Activated CD4-positive, alpha-beta memory T cell treated with anti-CD3 and anti-CD28 coated beads, Interleukin-2, amount 10 ng/mL, durations not matched to agents 7 days and 5 days (primary cell): ENCODE measurements at places on chromosomes 1 and 21. TPM values are rescaled to one million over a fixed set of nuclear protein-coding genes. Genes with fewer than 3 reads are reported as not detected.

FCRL5 gene
- not detected for total RNA-seq

DNA sequence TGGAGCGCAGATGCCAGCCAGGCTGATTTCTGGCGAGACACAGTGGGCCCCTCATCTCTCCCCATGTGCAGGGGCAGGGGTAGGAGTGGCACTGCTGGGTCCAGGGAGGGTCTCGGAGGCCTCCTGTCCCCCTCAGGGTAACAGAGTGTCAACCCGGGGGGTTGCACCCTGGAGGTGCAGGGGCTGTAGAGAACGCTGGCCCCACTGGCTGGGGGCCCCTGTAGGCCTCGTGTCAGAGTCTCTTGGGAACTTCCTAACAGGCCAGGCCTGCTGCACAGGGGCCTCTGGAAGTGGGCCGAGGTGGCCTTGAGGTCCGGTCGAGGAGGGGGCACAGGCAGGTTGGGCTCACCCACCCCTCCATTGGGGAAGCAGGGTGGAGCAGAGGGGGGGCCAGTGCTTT lies 38.9 kb upstream of the AJAP1 start:
- DNase-seq, result no peak
- H3K4me1 ChIP-seq, result no peaks in the 10 kb centered on the region

- H3K4me3 ChIP-seq, result peak overlapping the region; percentile 77
- peaks cover 76% of the 10 kb centered on the region for H3K27me3 ChIP-seq
- H3K4me1 ChIP-seq, result peaks cover 27% of the 10 kb centered on the region
- DNase-seq, result no peak
These were observed 1.6 kb downstream of the SOX13 start for GRCh38 chr1:204074274-204075138.

- H3K4me3 ChIP-seq, result no peak overlapping the region
- peaks cover 22% of the 10 kb centered on the region for H3K4me1 ChIP-seq
- H3K27me3 ChIP-seq, result no peaks in the 10 kb centered on the region
- no peak overlapping the region for H3K27ac ChIP-seq
- peaks cover 19% of the 10 kb centered on the region for H3K36me3 ChIP-seq
These were observed 110.1 kb downstream of the POU2F1 start for GRCh38 chr1:167330601-167331293.

DNA sequence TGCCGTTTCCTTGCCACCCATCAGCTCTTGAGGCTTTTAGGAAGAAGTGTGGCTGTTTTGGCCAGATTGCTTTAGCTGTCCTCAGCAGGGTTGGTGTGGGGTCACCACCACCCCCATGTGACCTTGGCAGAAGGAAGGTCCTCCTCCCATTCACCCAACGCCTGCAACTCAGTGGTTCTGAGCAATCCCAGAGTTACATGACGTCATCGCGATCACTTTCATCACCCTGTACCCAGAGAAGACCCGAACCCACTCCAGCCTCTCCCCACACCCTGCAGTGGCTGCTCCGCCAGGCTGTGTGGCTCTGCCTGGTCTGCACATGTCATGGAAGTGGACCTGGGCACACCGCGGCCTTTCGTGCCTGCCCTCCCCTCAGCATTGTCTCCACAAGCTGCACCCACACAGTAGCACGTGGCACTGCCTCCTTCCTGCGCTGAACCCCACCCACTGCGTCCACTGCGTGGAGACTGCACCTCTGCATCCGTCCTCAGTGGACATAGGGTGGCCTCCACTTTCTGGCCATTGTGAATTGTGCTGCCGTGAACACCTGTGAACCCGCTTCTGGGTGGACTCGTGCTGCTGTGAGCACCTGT lies 16.5 kb downstream of the FAAP20 start:
- no peak overlapping the region for H3K4me3 ChIP-seq
- no peaks in the 10 kb centered on the region for H3K27me3 ChIP-seq
- H3K36me3 ChIP-seq, result no peaks in the 10 kb centered on the region
- peaks cover under 1% of the 10 kb centered on the region for H3K4me1 ChIP-seq
- DNase-seq, result no peak

- H3K27ac ChIP-seq, result no peak overlapping the region
- H3K27me3 ChIP-seq, result no peaks in the 10 kb centered on the region
- H3K4me3 ChIP-seq, result no peak overlapping the region
- H3K36me3 ChIP-seq, result no peaks in the 10 kb centered on the region
- H3K4me1 ChIP-seq, result no peaks in the 10 kb centered on the region
These were observed 46.5 kb downstream of the HLX start for GRCh38 chr1:220925707-220926106.

DNA sequence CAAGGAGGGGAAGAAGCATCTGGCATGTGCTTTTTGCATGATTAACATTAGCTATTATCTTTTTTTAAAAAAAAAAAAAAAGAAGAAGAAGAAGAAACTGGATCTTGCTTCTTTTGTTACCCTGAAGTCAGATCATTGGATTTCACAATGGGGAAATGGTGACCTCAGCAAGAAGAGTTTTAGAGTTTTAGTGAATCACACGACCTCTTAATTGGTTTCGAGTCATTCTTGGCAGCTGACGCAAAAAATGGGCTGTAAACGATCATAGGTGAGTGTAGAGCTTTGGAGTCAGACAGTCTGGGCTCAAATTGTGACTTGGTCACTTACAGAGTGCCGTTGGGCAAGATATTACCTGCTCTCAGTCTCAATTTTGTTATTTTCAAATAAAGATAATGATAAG lies 33.3 kb upstream of the PGBD5 start:
- no peak overlapping the region for H3K27ac ChIP-seq
- H3K36me3 ChIP-seq, result no peaks in the 10 kb centered on the region
- DNase-seq, result no peak
- no peak overlapping the region for H3K4me3 ChIP-seq
- H3K27me3 ChIP-seq, result peaks cover 32% of the 10 kb centered on the region

DNA sequence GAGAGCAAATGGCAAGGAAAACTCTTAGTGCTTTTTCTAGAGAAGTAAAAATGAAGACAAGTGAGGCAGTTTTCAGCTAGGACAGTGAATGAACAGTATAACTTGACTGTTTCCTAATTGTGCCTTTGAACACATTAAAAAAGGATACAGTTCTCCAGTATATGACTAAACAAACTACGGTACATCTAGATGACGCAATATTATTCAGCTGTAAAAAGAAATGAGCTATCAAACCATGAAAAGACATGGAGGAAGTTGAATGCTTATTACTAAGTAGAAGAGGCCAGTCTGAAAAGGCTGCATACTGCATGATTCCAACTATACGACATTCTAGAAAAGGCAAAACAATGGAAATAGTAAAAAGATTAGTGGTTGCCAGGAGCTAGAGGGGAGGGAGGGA lies 206.3 kb downstream of the SIPA1L2 start:
- H3K27ac ChIP-seq, result no peak overlapping the region
- H3K36me3 ChIP-seq, result no peaks in the 10 kb centered on the region
- no peaks in the 10 kb centered on the region for H3K27me3 ChIP-seq
- no peak for DNase-seq
- no peak overlapping the region for H3K4me3 ChIP-seq

DNA sequence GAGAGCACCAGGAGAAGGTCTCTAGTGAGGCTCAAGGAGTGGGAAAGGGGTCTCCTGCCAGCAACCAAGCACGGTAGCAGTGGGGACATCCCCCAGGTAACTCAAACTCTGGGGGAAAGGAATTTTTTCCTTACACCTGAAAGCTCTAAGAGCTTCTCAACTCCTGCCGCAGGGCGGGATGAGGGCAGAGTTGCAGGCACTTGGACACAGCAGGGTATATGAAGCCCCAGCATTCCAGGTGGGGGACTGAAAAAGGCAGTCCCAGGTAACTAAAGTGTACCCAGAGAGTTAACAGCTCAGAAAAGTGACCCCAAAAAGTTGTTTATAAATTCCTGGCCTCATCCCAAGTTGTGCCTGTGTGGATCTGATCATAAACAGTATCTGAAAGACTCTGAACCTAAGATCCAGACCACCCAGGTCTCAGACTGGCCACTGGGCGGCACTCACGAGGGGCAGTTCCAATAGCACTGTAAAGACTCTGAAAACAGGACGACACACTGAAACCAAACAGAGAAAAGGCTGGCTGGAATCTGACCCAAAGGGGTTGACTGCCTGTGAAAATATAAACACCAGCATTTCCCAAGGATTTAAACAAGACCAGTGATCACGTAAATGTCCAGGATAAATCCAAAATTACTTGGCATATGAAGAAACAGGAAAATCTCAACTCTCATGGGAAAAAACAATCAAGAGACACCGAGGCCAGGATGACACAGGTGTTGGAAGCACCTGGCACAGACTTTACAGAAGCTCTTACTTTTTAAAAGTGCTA lies 47.5 kb downstream of the HSF2BP start:
- peak; percentile 24 for DNase-seq
- no peak overlapping the region for H3K4me3 ChIP-seq
- peaks cover 7% of the 10 kb centered on the region for H3K27me3 ChIP-seq
- H3K36me3 ChIP-seq, result no peaks in the 10 kb centered on the region
- H3K4me1 ChIP-seq, result peaks cover 17% of the 10 kb centered on the region
- no peak overlapping the region for H3K27ac ChIP-seq

VWA5B1 gene
- not detected for total RNA-seq

DNA sequence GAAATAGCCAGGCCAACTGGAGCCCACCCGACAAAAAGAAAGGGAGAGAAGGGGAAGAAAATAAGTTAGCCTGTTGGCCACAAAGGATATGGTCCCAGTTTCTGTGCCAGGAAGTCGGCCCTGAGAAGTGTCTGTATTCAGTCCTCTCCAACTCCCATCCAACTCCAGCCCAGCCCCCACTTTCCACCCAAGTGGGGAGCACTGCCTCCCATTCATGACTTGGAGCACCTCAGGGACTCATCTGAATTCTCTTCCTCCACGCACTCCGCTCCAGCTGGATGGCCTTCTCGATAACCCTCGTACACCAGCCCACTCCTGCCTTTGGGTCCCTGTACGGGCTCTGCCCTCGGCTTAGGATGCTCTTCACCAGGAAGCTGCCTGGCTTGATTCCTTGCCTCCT lies 2.0 kb upstream of the WNT2B start:
- no peak overlapping the region for H3K4me3 ChIP-seq
- H3K4me1 ChIP-seq, result peaks cover 14% of the 10 kb centered on the region
- H3K36me3 ChIP-seq, result no peaks in the 10 kb centered on the region

APOBEC4 gene
- total RNA-seq, result not detected

DNA sequence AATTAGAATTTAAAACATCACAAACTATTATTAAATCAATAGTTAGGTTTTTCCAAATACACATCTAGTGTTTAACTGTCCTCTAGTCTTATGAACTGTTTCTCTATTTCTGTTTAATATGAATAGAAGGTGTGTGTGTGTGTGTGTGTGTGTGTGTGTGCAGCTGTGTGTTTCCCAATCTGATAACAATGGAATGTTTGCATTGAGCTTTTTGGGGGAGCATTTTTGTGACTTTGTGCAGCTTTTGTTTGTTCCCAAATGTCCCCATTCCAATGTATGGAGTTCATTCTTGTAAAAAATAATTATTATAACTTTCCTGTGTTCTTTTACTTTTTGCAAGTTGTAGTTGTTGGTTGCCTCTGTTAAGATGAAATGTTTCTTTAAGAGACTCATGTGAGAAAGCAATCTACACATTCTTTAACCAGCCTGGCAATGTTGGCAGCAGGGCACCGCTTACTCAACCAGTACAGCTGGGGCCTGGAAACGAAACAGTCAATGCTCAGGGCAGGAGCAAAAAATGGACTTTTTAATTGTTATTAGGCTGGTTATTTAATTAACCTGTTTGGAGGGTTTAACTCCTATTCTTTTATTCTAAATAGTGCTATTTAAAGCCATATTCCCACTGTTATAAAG lies 354.3 kb downstream of the SRGAP2C start:
- peaks cover 10% of the 10 kb centered on the region for H3K36me3 ChIP-seq
- H3K4me1 ChIP-seq, result no peaks in the 10 kb centered on the region
- no peak overlapping the region for H3K4me3 ChIP-seq
- DNase-seq, result no peak
- no peaks in the 10 kb centered on the region for H3K27me3 ChIP-seq
- no peak overlapping the region for H3K27ac ChIP-seq

CA6 gene
- total RNA-seq, result not detected

RXRG gene
- total RNA-seq, result not detected

MEX3A gene
- not detected for total RNA-seq

GRCh38 chr1:55065648-55066047 lies 26.3 kb downstream of the PCSK9 start:
- no peaks in the 10 kb centered on the region for H3K27me3 ChIP-seq
- DNase-seq, result no peak
- H3K27ac ChIP-seq, result no peak overlapping the region
- no peaks in the 10 kb centered on the region for H3K4me1 ChIP-seq
- no peak overlapping the region for H3K4me3 ChIP-seq

CHAF1B gene
- total RNA-seq, result 23.9 TPM
